Renal pelvis (tissue), 12 donors: ENCODE measurements at places on chromosomes 16 and 17. TPM values are rescaled to one million over a fixed set of nuclear protein-coding genes. Genes with fewer than 3 reads are reported as not detected.

DNA sequence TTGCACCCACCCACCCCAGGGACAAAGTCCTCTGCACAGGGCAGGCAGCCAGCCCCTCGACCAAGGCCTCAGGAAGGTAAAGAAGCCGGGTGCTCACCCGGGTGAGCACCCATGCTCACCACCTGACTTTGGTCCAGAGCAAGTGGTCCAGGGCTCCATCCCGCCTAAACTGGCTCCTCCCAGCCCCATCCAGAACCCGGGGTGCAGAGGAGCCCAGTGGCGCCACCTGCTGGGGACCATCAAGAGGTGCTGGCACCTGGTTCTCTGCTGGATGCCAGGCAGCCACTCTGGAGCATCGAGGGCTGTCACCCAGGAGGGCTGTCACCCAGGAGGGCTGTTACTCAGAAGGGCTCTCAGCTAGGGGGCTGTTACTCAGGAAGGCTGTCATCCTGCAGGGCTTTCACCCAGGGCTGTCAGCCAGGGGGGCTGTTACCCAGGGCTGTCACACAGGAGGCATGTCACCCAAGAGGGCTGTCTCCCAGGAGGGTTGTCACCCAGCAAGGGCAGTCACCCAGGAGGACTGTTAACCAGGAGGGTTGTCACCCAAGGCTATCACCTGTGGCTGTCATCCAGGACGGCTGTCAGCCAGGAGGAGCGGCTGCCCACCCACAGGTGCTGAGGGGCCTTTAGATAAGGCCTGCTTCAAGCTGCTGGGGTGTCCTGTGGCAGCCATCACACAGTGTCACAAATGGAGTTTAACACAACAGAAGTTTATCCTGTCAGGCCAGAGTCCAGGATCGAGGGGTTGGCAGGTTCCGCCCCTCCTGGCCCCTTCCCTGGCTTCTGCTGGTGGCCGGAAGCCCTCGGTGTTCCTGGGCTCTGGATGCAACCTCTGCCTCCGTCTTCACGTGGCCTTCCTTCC, 98.5 kb downstream of the TNFRSF13B start:
- DNase-seq = no peak

ZG16 gene
- 0.03 TPM for polyA plus RNA-seq

GRCh38 chr17:47324224-47325020, 667 bp downstream of the EFCAB13 start:
- peak; percentile 62 for DNase-seq

GRCh38 chr17:81553018-81553615, 964 bp upstream of the FAAP100 start:
- DNase-seq = peak; percentile 72

DNA sequence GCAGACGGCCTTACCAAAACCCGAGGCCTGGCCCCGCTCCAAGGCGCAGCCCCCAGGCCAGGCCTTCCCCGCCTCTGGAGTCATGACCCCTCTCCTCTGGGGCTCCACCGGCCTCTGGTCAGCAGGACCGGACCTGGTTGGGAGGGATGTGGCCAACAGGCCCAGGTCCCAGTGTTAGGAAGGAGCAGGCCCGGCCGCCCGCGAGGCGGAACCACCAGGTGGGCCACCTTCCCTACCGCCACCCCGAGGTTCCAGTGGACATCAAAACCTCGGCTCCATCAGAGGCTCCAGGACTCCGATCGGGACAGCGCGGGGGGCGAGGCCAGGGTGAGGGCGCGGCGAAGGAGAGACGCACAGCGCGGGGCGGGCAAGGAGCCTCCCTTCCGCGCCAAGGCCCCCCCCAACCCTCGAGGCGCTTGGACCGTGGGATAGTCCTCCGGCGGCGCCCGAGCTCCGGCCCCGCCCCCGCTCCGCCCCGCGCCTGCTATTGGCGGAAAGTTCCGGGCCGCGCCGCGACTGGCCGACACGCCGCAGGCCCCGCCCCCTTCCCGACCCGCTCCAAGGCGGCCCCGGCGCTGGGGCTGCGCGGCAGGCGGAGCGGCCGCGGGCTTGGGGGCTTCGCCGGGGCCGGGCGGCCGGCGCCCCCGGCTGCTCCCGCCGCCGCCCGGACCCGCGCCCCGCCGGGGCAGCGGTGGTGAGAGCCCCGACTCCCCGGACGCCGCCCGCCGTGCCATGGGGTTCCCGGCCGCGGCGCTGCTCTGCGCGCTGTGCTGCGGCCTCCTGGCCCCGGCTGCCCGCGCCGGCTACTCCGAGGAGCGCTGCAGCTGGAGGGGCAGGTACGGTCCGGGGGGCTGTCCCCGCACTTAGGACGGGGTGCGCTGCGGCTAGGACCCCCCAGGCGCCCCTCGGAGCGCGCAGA, at the start of gene METRN:
Gene METRN (plus strand): TSS at position 561 of the 919 bp plus-strand sequence. CDS start 172 bp downstream, at position 733.
- peak; percentile 86 for DNase-seq

GRCh38 chr17:48240562-48241130, 133.1 kb downstream of the SNX11 start:
- no peak for DNase-seq

SMIM22 gene
- 6.0 TPM for polyA plus RNA-seq

GRCh38 chr17:67157732-67158639, 87.0 kb downstream of the HELZ start:
- DNase-seq = no peak

G6PC1 gene
- polyA plus RNA-seq = 4.7 TPM

DNA sequence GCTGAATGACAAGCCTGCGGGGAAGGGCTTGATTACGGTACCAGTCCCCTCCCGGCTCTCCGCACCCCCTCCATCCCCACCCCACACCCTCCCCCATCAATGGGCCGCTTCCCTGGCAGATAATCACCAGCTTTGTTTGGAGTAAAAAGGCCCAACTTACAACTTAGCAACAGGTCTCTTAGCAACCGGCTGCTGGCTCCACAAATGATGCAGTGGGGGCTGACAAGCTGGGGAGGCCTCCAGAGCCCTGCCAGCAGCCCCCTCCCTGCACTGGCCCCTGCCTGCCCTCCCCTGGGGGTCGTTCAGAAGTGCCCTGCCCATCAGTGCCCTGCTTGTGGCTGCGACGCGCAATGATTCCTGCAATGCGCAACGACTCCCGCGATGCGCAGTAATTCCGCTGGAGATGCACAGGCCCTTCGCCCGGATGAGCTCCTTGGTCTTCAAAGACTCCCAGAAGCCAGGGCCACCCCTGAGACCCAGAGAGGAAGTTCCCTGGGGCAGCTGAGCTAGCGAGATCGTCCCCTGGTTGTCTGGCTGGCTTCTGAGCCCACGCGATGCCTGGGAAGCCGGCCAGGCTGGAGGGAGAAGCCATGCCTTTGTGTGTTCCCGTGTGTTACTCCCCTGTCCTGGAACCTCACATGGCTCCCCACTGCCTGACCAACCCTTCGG, 23.3 kb downstream of the CPNE2 start:
- peak; percentile 17 for DNase-seq

SEZ6L2 gene
- 13.6 TPM for polyA plus RNA-seq

FBXO39 gene
- polyA plus RNA-seq = not detected

ZNF48 gene
- 15.0 TPM for polyA plus RNA-seq

DNA sequence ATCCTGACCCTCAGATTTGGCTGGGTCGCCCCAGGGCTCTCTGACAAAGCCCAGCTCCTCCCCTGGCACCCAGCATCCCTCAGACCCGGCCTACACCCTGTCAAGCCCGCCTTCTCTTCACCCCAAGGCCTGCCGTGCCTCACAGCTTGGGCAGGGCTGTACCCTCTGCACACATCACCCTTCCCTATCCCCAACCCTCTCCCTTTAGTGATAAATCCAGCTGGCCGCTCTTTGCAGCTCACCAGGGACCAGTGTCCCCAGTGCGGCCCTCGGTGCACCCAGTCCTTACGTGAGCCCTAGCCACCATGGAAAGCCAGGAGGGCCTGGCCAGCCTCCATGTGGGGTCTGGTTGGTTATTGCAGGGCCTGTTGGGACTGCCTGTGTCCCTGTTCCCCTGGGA, 74.5 kb downstream of the RAI1 start:
- DNase-seq = no peak

DYNLRB2 gene
- 9.3 TPM for polyA plus RNA-seq

DNA sequence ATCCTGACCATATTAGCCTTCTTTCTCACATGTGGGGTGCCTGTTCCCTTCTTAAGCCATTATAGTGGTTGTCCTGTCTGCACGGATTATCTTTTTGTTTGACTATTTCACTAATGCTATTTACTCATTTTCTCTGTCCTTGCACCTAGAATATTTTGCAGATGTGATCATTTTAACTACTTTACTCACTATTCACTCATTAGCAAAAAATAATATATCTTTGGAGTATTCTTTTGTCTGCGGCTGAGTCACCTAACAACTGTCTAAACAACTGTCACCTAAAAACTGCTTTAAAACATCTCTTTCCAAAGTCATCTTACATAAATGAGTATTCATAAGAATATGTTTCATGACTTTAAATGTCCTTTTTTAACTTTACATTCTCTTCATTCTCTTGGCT, 87.4 kb downstream of the KCNJ2 start:
- DNase-seq = no peak

- no peak for DNase-seq
These were observed 335.3 kb downstream of the CNTNAP4 start for GRCh38 chr16:76612497-76612896.

DNA sequence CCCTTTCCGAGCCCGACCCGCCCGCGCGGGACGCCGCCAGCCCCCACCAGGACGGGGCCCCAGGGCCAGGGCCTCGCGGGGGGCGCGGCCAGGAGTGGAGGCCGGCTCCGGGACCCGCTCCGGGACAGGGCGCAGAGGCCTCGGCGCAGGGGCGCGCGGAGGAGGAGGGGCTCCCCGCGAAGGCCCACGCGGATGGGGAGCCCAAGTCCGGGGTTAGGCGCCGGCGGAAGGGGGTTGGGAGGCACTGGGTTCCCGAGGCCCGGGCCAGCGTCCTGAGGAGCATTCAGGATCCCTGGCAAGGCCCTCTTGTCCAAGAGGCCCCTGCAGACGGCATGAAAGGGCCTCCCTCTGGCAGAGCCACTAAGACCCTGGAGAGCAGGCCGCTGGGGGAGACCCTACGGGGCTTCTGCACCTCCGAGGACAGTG, 57.8 kb upstream of the CIBAR2 start:
- no peak for DNase-seq

GRCh38 chr16:88315543-88316105, 67.1 kb upstream of the ZNF469 start:
- DNase-seq = no peak

GRCh38 chr17:39485555-39485954, 24.3 kb downstream of the CDK12 start:
- no peak for DNase-seq

- no peak for DNase-seq
These were observed 622 bp downstream of the GPRC5B start for GRCh38 chr16:19883966-19884485.

KIAA0753 gene
- polyA plus RNA-seq = 46.2 TPM

SCNN1G gene
- polyA plus RNA-seq = 35.2 TPM

- DNase-seq = no peak
These were observed 35.5 kb upstream of the STAC2 start for GRCh38 chr17:39261286-39261685.

DNA sequence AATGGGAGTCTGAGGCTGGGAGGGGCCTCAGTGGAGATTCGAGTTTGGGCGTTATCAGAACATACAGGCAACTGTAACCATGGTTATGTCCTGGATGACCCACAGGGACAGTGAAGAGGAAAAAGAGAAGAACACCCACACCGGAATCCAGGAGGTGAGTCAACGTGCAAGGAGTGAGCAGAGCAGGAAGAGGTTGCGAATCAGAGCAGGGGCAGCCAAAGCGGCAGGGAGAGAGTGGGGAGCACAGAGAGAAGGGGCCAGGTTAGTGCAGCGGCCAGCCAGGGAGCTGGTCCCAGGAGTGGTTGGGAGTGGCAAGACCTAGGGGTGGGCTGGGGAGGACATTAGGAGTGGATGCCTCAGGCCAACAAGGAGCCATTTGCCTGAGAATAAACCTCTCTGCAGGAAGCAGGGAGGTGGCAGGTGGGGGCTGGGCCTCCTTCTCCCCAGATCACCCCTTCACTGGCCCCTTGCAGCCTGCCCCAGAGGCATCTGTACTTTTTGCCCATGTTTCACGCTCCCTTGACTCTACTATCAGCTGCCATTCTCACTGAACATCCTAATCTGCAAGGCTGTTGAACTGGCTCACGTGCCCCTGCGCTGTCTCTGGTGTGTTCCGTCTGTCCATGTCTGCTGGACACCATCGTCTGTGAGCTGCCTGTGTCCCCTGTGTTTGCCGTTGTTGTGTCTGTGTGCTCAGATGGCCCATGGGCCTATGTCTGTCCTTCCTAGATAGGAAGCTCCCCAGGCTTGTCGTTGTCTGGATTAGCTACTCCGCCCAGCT, 5.1 kb downstream of the KRT13 start:
- DNase-seq = no peak

TMEM97 gene
- 62.3 TPM for polyA plus RNA-seq

DNA sequence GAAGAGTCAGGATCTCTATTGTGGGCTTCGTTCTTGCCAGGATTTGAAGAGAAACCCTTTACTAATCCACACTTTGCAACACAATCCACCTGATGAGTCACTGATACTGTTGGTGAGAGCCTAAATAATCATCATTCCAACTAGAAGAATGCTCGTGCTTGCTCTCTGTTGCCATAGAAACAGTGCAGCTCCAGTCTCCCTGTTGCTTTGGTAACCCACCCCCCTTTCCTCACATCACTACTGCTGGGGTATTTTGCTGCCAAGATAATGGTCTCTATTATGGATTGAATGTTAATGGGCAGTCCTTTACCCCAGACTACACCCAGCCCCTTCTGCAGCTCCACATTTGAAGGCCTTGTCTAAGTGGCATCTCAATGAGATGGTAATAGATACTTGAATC, 190.4 kb downstream of the ABCC12 start:
- no peak for DNase-seq

GRCh38 chr17:27105636-27106035, 188.3 kb upstream of the WSB1 start:
- DNase-seq = no peak

DNA sequence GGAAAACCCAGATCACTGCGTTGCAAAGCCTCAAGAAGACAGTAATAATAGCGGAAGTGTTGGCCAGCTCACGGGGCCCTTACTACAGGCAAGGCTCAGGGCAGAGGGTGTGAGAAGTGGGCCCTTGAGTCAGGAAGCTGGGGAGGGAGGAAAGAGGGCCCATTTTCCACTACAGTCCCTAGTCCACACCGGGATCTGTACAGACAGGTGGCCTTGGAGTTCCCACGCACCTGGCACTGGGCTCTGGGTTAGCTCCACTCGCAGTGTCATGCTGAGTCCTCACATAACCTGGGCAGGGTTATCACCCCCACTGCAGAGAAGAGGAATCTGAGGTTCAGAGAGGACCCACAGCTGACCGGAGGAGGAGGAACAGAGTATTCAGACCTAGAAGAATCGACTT, 16.8 kb upstream of the MTSS2 start:
- DNase-seq = no peak

TPSG1 gene
- polyA plus RNA-seq = 2.3 TPM

GRCh38 chr16:65954446-65954845, 412.0 kb upstream of the CDH5 start:
- no peak for DNase-seq

- DNase-seq = no peak
These were observed 7.2 kb upstream of the METTL9 start for GRCh38 chr16:21592191-21592590.
